ENCODE measurements at places on chromosomes 7 and 10.

GRCh38 chr7:84297616-84298015 lies 103.0 kb upstream of the SEMA3A start:
- no peak for DNase-seq

DNA sequence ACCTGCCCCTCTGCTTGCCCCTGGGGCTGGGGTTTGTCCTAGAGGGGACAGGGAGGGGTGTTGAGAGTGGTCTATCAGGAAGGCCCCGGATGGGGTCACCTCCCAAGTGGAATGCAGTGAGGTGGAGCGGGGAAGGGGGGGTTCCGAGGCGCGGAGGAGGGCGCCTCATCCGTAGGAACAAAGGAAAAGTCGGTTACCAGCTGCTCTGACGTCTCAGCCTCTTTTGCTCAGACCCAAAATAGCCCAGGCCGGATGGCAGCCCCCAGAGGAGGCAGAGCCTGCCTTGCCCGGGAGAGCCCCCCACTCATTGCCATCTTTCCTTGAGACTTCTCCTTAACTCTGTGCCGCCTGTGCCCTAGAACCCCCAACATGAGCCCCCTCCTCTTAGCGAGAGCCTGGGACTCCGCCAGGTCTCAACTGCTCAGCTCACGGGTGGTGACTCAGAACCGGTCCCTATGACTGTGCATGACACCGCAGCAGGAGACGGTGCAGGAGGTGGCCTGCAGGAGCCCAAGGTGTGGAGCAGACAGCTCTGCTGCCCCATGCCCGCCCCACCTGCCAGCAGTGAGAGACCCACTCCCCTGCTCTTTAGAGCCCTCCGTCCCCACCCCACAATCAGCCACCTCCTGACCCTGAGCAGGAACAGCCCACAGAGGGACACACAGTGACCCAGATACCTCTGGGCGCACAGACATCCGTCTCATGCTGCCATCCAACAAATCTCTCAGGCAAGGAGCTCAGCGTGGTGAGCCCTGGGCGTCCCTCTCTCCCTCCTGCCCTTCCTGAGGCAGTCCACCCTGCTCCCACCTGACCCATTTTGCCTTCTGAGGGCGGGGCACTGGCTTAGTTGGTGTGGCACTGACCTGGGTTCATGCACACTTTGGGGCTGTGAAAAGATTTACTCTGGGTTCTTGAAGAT lies 13.1 kb downstream of the STX1A start:
- DNase-seq, result peak; percentile 43

GRCh38 chr7:115106316-115106715 lies 184.4 kb downstream of the MDFIC start:
- no peak for DNase-seq

- DNase-seq, result no peak
These were observed 9.3 kb upstream of the EN2 start for GRCh38 chr7:155448632-155449007.

- no peak for DNase-seq
These were observed 778.5 kb downstream of the NRG3 start for GRCh38 chr10:82653244-82654155.

DNA sequence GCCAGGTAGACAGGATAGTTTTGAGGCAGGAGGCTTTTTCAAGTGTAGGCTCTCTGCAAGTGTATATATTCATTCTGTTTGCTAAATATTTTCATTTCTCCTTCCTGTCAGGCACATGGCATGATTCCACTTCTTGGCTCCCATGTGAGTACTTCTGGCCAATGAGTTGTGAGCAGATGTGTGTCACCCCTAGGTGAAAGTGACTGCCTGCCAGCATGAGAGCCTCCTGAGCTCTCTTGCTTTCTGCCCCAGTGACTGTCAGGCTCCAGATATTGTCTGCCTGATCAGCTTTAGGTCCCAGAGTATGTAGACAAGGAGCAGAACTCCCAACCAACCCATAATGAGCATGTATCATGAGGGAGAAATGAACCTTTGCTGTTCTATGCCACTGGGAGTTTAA lies 257.6 kb upstream of the NPY start:
- DNase-seq, result no peak

- DNase-seq, result no peak
These were observed 276.5 kb downstream of the MAGI2 start for GRCh38 chr7:79176859-79177477.

DNA sequence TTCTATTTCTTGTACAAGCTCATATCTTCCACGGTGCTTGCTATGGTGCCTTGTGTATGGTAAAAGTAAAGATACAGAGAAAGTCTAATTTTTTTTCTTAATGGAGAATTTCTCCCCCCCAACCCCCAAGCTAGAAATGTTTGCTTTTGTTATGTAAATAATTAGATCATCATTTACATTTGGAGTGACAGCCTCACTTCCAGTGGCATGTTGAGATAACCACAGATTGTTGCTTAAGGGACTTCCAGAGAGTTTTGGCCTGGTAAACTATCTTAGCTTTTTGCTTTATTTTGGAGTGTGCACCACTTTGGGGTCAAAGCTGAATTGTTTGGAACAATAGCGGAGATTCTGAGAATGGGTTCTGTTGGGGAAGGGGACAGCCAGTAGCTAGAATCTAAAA lies 129.7 kb downstream of the ZNF365 start:
- no peak for DNase-seq

GRCh38 chr10:89639326-89639725 lies 5.7 kb downstream of the PANK1 start:
- DNase-seq, result no peak

DNA sequence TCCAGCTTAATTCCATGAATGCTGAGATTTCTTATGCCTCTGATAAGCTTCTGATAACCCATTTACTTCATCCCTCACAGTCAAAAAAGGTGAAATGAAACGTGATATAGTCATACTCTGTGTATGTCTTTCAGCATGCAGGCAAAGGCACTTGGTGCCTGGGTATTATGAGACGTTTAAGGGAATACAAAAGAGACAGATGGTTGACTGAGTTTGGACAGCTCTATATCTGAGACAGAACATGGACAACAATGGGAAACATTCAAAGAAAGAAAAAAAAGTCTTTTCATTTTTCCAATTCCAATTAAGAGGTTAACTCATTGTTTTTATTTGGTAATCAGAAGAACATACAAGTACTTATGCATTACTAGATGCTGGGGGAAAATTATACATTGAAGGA lies 96.2 kb downstream of the PPP1R17 start:
- no peak for DNase-seq

DNA sequence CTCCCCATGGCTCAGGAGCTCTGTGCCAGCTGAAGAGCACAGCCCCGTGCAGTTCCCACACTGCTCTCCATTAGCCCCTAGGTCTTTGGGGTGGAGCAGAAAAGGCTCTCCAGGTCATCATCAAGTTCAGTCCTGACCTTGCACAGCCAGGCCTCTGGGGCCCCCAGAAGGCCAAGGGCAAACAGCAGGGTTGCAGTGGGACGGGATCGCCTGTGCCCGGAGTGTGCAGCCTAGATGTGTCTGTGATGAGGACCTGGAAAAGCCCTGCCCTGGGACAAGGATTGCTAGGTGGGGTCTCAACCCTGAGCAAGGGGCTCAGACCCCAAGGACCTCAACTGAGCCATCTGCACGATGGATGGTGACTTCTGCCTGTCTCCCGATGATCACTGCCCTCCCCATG lies 549 bp downstream of the INMT start:
- DNase-seq, result no peak

DNA sequence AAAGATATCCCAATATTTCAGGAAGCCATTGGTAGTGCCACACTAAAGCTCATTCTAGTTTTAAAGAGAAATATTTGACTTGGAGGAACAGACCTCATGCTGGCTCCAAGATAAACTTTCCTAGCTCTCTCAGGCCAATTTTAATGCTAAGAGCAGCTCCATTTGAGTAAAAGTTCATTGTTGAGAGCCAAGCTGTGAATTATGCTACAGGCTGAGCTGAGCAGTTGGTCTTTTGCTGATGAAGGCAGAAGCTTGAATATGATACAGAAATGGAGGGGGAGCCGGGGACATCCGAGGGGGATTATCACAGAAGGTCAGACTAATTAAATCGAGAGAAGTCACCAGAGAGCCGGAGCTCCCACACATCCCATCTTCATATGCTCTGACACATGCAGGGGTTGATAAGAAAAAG lies 175.7 kb upstream of the AUTS2 start:
- DNase-seq, result no peak

Data from stimulated activated CD8-positive, alpha-beta memory T cell treated with anti-CD3 and anti-CD28 coated beads, Interleukin-7, amount 100 ng/mL, for 48 hours (primary cell).